Spinal cord (tissue), 10 donors: ENCODE measurements at places on chromosomes 2 and 18. TPM values are rescaled to one million over a fixed set of nuclear protein-coding genes. Genes with fewer than 3 reads are reported as not detected.

- no peak for DNase-seq
Measured at GRCh38 chr2:20176760-20177159, 48.2 kb downstream of the SDC1 start.

GRCh38 chr18:46720521-46720920, 36.3 kb downstream of the ST8SIA5 start:
- no peak for DNase-seq

- DNase-seq: no peak
Measured at GRCh38 chr18:25604894-25605597, 253.1 kb upstream of the ZNF521 start.

GRCh38 chr2:204030322-204030721, 93.8 kb downstream of the ICOS start:
- DNase-seq: no peak

Gene RAX
- not detected for total RNA-seq

- no peak for DNase-seq
Measured at GRCh38 chr2:154484338-154485099, 214.0 kb upstream of the KCNJ3 start.

- no peak for DNase-seq
Measured at GRCh38 chr2:230176996-230177395, 42.8 kb downstream of the SP110 start.

DNA sequence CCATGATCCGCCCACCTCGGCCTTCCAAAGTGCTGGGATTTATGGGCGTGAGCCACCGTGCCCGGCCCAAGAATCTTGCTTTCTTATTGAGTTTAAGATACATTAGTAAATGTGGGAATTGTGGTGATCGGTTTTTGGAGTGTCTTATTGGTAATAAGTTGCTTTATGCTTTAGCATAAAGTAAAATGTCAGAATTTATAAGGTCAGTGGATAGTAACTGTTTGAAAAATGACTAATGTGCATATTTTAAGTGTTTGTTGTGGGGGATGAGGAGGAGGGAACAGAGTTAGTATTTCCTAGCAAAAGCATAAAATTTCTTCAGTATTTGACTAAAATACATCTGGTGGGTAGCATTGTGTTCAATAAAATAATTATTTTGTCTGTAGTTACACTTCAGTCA, 77.4 kb downstream of the SLC39A10 start:
- DNase-seq: no peak

- no peak for DNase-seq
Measured at GRCh38 chr2:208042041-208042440, 16.7 kb upstream of the PLEKHM3 start.

- no peak for DNase-seq
Measured at GRCh38 chr2:240983361-240983995, 14.9 kb upstream of the SNED1 start.

Gene EIF2B4
- total RNA-seq: 15.5 TPM

DNA sequence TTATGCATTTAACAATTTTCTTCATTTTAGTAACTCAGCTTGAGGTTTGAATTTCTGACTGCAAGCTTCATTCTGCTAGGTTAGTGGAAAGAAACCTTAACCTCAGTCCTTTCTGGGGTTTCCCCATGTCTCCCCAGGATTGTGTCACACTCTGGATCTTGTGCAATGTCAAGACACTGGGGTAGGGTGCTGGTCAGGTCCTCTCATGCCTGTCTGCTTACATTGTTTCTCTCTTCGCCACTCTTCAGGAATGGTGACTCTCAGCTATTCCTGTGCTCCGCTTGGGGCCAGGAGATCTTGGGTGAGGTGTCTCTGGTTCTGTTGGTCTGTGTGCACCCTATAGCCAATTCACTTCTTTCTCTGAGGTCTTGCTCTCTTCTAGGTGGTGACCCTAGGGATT, 23.9 kb downstream of the CTLA4 start:
- no peak for DNase-seq

Gene TUBA4B
- total RNA-seq: not detected

Gene MBP
- total RNA-seq: 631 TPM

DNA sequence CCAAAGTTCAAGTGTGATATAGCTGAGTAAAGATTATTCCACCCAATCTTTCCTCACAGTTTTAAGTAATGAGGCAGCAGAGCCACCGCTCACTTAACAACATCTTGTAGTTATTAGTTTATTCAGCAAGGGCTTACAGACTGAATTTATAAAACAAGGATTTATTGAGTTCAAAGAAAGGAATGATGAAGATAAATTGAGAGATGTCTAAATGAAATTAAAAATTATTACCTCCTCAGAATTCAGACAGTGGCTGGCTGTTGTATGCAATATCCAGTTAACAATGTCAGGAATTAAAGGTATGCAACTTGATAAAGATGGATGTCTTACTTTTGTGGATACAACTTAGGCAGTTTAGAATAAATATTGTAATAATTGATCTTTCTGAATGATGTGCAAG, 927.3 kb upstream of the CDH2 start:
- no peak for DNase-seq

Gene SPP2
- 0.22 TPM for total RNA-seq

DNA sequence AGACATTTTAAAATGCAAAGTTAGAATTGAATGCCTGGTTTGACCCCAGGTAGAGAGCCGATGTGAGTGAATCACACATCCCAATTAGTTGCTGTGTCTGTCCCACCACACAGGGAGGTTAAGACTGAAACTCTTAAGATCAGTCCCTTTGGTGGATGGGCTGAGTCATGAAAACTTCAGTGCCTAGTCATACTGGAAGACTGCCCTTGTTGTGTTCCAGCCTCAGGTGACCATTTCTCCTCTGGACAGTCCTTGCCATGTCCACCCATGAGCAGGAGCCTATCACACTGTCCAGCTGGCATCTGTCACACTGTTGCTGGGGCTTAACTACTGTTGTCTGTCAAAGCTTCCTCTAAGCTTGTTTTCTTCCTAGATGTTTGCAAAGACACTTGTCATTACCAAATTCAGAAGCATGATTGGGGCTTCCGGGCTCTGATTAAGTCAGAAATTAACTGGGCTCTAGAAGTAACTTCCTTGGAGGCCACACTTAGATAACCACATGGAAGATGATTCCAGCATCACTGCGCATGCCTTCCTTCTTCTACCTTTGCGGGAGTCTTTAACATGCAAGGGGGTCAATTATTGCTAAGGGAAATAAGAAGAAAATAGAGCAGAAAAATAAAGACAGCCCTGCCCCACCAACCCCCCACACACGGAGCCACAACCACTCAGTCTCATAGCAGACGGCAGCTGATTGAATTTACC, 21.3 kb downstream of the CYRIA start:
- DNase-seq: no peak

Gene INPP5D
- 14.3 TPM for total RNA-seq

Gene NCKAP5
- 10.6 TPM for total RNA-seq

GRCh38 chr2:44680424-44680971, 261.0 kb upstream of the SIX3 start:
- no peak for DNase-seq

Gene QPCT
- total RNA-seq: 26.1 TPM

Gene ZNF514
- total RNA-seq: 31.3 TPM

DNA sequence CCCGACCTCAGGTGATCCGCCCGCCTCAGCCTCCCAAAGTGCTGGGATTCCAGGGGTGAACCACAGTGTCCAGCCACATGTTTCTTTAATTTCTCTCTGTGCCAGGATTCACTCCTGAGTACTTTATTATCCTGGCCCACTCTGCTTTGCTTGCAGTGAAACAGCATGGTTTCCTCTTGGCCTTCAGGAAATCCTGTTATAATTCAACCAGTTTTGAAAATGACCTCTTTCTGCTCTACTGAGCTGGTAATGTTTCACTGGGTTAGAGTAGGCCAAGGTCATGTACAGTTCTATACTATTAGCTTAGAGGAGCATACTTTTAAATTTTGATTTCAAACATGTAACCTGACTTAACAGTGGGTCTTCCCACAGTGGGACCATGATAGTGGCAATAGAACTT, 90.6 kb upstream of the PELI1 start:
- no peak for DNase-seq
